ENCODE measurements at places on chromosomes 13 and 19.

GRCh38 chr13:109610517-109610916, 175.9 kb downstream of the IRS2 start:
- no peak for DNase-seq

- no peak for DNase-seq
These were observed 153.8 kb downstream of the DCT start for GRCh38 chr13:94325650-94326049.

- DNase-seq: peak; percentile 62
These were observed 17.2 kb upstream of the CFAP97D2 start for GRCh38 chr13:114161644-114162532.

GRCh38 chr19:57248646-57249045, 8.2 kb downstream of the ZNF805 start:
- DNase-seq: no peak

DNA sequence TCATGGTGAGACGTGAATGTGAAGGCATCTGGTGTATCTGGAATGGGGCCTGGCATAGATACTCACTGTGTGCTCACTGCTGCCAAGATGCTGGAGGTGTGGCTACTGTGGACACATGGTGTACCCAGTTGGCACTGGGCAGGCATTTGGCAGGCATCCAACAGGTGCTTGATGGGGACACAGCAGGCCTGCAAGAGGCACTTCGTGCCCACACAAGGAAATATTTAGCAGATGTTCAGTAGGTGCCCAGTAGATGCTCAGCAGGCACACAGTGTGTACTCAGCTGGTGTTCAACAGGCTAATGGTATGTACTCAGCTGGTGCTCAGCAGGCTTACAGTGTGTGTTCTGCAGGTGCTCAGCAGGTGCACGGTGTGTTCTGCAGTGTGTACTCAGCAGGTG, 14.2 kb downstream of the CRTC1 start:
- peak; percentile 89 for DNase-seq

DNA sequence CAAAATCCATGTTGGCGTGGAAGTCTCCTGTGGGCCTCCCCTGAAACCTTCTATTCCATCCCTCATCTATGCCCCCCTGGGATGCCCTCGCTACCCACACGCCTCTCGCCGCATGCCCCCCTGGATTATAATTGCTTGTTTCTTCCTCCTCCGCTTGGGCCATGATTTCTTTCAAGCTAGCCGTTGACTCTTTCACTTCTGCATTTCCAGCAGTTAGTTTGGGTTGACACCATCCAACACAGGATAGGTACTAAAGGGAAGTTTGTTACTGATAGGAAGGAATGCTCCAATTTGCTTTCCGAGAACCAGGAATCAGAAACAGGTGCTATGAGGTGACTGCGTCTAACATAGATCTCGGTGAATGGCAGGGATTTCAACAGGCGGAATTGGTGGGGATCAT, 7.7 kb upstream of the SLC25A15 start:
- no peak for DNase-seq

- DNase-seq: no peak
These were observed 66.5 kb upstream of the ANKRD10 start for GRCh38 chr13:110981379-110981778.

DNA sequence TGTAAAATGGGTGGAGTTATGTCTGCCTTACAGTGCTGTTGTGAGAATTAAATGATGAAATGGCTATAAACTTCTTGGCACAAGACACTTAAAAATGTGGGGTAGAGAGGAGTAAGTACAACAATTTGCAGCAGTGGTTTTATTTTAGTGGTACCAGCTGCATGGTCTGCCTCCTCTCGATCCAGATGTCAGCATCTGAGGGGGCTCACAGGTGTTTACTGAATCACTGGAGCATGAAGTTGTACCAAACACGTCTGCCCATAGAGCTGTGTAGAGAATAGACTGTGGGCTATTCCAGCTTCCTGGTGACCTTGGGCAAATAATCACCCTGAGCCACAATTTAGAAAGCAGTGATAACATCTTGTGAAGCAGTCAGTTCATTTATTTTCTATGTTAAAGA, 11.1 kb downstream of the SLC10A2 start:
- no peak for DNase-seq

- DNase-seq: peak; percentile 9
These were observed 19.0 kb upstream of the SPRY2 start for GRCh38 chr13:80359778-80360452.

GRCh38 chr13:94239135-94239534, 240.3 kb downstream of the DCT start:
- no peak for DNase-seq

- no peak for DNase-seq
These were observed 699.0 kb downstream of the GPC5 start for GRCh38 chr13:92097337-92097903.

DNA sequence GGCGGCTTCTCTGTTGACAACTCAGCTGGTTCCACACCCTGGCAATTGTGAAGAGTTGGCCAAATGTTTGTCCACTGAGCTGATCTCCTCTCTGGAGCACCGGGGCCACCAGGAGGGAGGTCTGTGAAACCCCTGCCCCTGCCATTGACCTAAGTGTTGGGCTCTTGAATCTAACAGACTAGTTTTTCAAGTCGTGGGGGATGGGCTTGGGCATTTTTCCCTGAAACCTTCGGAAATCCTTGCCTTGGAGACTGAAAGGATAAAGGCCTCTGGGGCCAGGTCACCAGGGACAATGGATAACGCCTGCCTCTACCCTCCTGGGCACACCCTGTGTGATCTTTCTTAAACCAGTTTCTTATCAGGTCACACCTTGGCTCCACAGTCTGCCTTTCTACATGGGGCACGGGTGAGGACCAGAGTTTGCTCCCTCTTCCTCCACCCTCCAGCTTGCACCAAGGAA, 881 bp downstream of the GEMIN7 start:
- no peak for DNase-seq

- peak; percentile 5 for DNase-seq
These were observed 50.4 kb downstream of the MYO9B start for GRCh38 chr19:17125728-17126677.

- no peak for DNase-seq
These were observed 43.8 kb downstream of the CAPN12 start for GRCh38 chr19:38700350-38700901.

- DNase-seq: no peak
These were observed 66.8 kb downstream of the FNDC3A start for GRCh38 chr13:49042476-49042875.

DNA sequence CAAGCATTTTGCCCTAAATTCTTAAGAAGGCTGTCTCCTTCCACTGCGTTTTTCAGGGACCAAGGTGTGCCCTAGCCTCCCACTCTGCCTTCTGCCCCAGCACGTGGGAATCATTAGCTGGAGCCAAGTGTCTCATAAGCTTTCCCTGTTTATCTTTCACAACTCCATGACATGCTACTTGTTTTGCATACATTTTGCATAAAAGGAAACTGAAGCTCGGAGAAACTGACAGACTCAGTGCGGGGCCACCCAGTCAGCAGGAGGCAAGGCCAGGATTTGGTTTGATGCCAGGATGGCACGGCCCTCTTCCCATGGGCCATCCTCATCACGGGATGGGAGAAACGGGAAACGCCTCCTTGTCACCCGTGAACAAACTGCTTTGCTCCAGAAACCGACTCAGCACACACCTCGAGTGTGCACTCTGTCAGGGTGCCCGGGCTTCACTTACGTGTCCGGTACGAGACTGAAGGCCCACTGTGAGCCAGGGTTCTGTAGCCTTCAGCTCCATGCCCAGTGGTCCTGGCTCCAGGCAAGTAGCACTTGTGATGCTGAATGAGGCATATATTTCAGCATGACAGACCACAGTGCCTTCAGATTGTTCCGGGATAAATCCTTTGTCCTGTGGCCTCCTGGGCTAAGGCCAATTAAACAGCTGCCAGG, 9.6 kb downstream of the CEBPA start:
- DNase-seq: peak; percentile 80

DNA sequence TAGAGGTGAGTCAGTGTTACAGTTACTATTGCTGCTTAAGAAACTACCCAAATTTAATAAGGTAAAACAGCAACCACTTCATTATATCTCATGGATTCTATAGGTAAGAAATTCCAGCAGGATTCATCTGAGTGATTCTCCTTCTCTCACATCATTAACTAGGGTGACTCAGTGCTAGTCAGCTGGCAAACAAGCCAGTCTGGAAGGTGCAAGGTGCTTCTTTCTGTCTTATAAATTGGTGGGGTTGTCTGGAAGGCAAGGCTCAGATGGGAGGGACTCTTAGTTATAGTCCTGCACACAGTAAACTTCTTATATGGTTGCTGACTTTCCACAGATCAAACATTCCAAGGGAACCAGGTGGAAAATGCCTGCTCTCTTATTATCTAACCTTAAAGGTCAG, 484.5 kb downstream of the GPC5 start:
- no peak for DNase-seq

DNA sequence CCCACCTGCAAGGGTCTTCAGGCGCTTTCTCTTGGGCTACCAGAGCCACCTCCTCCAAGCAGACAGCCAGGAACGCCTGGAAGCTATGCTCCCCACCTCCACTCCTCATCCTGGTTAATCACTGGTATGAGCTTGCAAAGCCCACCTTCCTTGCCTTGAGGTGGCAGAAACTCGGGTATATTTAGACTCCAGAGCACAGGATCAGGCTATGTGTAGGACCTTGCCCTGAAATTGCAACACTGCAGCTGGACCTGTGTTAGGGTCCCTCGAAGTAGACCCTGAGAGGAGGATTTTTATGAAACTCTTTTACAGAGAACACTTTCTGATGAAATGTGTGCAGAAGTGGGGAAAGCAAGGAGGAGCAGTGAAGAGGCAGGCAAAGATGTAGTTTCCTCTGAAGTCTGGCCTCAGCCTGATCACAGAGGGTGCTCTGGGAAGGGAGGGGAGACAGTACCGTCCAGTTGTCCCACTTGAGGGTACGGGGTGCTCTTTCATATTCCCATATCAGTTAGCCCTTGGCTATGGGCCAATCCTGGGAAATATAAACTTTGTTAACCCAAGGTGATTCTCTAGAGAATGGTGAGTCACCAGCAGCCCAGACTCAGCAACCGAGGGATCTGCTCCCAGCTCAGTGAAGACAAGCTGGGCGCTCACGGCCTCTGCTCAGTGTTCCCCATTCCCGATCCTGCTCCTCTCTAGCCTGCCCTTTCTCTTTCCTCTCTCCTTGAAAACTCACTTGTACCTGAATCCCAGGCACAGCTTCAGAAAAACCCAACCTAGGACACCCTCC, 157.9 kb downstream of the UQCRFS1 start:
- DNase-seq: no peak

GRCh38 chr19:30969591-30969990, 379.6 kb downstream of the TSHZ3 start:
- no peak for DNase-seq
